ENCODE measurements at places on chromosomes 1 and 21.

DNA sequence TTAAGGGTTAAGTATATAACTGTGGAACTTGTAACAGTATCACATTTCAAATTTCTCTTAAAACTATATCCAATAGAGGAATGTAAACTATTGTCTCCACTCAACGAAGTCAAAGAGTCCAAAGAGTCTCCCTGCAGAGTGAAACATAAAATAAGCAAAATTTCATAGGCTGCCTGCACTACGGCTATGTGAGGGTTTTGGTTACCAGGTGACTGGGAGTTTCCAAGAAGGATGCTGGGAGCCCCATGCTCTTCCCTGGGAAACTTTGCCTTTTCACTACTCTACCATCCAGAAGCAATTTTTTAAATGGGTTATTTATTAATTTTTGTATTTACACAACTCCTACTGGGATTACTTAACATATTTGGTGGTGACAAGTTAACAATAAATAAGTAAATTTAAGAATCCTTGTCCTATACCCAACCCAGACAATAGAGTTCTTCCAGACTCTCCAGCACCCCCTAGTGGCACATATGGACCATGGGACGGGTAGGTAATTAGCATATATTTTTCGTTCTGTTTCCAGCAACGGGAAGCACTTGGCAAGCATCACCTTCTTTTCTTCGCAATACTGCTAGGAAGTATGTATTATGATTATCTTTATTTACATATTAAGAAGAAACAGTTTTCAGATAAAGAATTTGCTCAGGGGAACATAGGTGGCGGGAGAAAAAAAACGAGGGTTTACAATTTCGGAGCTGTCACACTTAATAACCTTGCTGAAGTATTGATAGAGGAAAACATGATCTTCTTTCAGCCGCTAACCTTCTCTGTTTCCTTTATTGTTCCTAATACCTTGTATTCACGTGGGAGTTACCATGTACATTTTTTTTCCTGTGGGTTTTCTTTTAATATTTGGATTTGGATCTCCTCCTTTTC lies 3.5 kb downstream of the FMO2 start:
- no peak overlapping the region for H3K27ac ChIP-seq
- no peaks in the 10 kb centered on the region for H3K36me3 ChIP-seq
- H3K4me1 ChIP-seq: no peaks in the 10 kb centered on the region
- no peak overlapping the region for H3K4me3 ChIP-seq
- no peaks in the 10 kb centered on the region for H3K27me3 ChIP-seq

DNA sequence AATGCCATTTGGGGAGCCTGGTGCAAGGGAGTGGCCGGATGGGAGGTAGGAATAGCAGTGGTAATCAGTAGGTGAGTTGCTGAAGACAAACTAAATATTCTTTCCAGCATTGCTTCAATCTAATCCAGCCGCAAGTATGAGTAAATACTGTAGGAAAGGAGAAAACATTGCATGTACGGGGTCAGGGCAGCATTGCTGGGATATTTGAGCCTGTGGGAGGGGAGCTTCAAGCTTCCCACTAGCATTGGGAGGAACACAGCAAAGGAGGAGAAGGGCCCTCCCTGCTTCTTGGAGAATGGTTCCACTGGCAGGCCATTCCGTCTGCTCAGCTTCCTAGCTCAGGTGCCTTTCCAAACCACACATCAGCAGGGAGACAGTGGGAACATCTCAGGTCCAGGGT lies 15.2 kb downstream of the CAPN2 start:
- H3K27ac ChIP-seq: peak overlapping the region; percentile 95
- peaks cover 7% of the 10 kb centered on the region for H3K36me3 ChIP-seq
- no peaks in the 10 kb centered on the region for H3K27me3 ChIP-seq
- H3K4me3 ChIP-seq: no peak overlapping the region
- peaks cover 67% of the 10 kb centered on the region for H3K4me1 ChIP-seq

- H3K36me3 ChIP-seq: no peaks in the 10 kb centered on the region
- DNase-seq: no peak
- no peaks in the 10 kb centered on the region for H3K4me1 ChIP-seq
- no peak overlapping the region for H3K4me3 ChIP-seq
Observed at GRCh38 chr1:42420121-42420520, 35.7 kb downstream of the ZMYND12 start.

DNA sequence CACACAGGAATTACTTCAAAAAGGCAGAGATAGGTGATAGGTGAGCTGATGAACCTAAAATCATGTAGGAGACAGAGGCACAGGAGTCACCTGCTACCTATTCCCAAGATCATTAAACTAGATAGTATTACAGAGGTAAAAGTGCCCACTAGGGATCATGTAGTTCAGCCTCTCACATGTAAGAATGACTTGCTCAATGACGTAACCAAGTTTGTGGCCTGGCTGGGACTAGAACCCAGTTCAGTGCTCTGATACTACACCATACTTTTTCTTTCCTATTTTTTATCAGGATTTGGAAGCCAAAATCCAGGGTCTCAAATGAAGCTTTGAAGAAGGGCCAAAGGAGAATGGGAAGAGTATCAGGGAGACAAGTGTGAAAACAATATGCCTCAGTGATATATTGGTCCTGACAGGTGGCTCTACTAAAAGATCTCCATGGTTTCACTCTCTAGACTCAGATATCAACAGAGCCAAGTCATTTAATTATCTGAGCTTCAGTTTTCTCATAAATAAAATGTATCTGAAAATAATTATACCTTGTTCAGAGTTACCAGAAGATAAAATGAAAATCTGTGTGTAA lies 87.3 kb upstream of the SLFNL1 start:
- H3K4me3 ChIP-seq: no peak overlapping the region
- H3K4me1 ChIP-seq: no peaks in the 10 kb centered on the region
- peaks cover 2% of the 10 kb centered on the region for H3K36me3 ChIP-seq
- H3K27ac ChIP-seq: no peak overlapping the region
- H3K27me3 ChIP-seq: no peaks in the 10 kb centered on the region
- DNase-seq: no peak

- no peaks in the 10 kb centered on the region for H3K4me1 ChIP-seq
- H3K4me3 ChIP-seq: no peak overlapping the region
- no peak overlapping the region for H3K27ac ChIP-seq
- no peak for DNase-seq
Observed at GRCh38 chr1:209012443-209013196, 570.9 kb upstream of the CAMK1G start.
